Esophagus muscularis mucosa (tissue), 4 donors: ENCODE measurements at places on chromosomes 12 and 14. TPM values are rescaled to one million over a fixed set of nuclear protein-coding genes. Genes with fewer than 3 reads are reported as not detected.

Gene ZNF26
- total RNA-seq = 12.1 TPM

Gene GLT8D2
- total RNA-seq = 7.1 TPM

Gene SMOC1
- total RNA-seq = under 0.01 TPM

Gene SERPINA5
- total RNA-seq = 2.1 TPM

DNA sequence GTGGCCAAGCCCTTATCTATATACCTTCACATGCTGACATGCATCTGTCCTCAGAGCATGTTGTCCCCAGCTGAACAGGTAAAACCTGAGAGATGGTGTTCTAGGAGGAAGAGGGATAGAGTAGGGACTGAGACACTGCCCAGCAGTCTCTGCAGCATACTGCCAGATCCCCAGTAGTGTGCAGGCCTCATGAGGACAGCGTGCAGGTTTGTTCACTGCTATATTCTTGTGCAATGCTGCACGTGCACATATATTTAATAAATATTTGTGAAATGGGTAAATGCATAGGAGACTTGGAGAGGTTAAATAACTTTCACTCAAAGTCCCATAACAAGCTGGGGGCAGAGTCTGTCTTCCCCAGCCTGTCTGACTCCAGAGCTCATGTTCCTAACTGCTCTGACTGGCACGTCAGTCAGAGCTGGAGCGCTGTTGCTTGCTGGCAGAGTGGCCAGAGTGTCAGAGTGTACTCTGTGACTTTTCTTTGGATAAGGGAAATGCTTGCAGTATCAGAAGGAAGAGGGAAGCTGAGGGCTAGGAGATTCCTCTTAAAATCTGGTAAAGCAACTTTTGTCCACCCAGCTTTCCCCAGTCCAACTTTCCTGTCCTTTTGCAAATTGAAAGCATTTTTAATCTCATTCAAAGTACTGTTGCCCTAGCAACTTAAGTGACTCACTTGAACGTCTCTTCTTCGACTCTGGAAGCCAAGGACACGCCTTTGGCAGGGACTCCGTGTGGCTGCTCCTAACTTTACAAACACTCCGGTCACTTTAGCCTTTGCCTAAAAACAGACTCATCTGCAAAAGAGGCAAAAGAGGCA lies 14.9 kb upstream of the POLR3B start:
- no peak for DNase-seq

DNA sequence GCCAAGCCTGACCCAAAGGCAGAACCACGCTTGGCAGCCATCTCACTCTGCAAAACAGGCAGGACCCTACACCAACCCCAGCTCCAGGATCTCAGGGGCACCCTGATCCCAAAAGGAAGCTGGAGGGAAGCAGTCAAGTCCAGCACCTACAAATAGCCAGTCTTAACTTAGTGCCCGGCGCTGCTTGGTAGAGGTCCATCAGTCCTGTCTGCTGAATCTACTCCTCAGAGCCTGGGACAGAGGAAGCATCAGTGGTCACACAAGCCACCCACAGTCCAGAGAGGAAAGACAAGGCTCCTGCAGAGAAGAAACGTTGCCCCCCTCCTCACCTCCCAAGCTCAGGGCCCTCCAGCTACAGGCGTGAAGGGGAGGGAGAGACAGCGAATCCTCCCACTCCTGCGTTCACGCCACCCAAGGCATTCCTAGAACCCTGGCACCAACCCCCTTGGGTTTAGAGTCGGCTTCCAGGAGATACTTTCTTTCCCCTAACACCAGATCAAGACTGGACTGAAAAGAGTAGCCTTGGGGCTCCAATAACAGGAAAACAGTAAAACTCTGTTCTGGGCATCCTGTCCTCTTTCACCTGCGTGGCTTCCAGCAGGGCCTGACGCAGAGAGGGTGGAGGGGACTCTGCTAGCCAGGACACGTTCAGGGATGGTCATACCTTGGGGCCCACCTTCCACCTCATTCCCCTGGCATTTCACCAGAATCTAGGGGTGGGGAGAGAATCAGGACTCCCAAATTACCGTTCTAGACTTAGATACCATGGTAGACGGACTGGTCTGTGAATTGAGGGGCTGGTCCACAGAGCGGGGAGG lies 1.2 kb downstream of the PXN start:
- no peak for DNase-seq
